Activated T-helper 1 cell treated with anti-CD3 and anti-CD28 coated beads, Interleukin-2, amount 50 U/mL, for 16 hours (primary cell): ENCODE measurements at places on chromosomes 6 and 20.

DNA sequence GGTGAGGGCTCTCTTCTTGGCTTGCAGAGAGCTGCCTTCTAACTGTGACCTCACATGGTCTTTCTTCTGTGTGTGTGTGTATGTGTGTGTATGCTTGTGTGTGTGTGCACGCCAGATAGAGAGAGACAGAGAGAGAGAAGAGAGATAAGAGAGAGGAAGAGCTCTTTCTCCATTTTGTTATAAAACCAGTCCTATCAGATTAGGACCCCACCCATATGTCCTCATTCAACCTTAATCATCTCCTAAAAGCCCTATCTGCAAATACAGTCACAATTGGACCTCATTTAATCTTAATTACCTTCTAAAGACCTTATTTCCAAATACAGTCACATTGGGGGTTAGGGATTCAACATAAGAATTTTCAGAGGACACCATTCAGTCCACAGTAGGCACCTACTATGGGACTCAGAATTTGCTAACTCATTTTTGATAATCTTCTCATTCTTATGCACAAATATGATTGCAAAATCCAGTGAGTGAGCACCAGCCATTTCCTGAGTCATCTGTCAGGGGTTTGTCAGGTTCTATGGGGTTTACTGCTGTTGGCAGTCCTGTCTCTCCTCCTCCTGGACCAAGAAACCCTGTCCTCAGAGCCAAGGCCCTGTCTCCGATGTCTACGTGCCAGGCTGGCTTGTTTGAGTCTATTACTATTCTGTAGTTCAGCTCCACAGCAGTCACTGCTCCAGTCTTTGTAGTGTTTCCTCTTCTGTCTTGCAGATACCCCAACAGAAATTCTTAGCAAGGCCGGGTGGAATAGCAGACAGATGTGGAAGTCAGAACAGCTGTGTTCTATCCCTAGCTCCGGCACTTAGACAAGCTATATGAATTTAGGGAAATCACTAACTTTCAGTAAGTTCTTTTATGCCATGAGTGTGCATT, 59.0 kb upstream of the FAM184A start:
- DNase-seq = no peak

DNA sequence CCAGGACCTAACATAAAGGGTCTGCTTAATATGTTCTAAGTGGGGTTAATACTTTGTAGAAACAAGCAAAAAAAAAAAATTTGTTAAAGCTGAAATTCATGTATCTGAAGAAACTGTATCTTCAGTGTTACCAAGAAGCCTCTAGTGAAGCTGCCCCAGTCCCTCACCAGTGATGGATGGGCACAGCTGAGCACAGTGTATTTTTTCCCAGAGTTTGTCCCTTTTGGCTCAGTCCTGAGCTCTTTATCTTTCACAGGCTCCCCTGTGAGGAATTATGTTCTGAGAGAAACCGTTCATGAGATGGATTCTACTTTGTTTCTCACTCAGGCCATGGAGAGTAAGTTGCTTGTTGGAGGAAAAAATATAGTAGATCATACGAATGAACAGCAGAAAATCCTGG, 38.4 kb downstream of the KIF3B start:
- DNase-seq = no peak

- DNase-seq = no peak
Observed at GRCh38 chr6:167702241-167702827, 124.4 kb upstream of the AFDN start.

- no peak for DNase-seq
Observed at GRCh38 chr20:54180931-54181330, 7.1 kb upstream of the CYP24A1 start.

DNA sequence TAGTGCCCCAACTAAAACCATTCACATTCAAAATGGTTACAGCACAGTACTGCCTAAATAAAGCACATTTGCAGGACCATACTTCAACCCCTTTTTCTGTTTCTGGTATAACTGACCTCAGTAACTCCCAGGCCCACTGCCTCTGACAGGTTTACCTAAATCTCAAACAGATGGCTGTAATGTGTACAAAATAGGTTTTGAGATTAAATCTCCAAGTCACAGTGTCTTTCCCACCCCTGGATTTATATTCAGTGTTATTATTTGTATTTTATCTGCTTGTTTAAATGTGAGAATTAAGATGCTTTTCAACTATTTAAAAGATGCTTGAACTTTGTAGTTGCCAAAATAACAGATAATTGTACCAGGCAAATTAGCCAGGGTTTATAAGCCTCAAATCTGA, 4.7 kb upstream of the KIF6 start:
- DNase-seq = no peak

GRCh38 chr20:48834278-48834677, 6.5 kb upstream of the PREX1 start:
- no peak for DNase-seq

GRCh38 chr20:23139524-23139923, 53.4 kb upstream of the CD93 start:
- no peak for DNase-seq

- no peak for DNase-seq
Observed at GRCh38 chr6:136890986-136891385, 31.1 kb upstream of the SLC35D3 start.
